SHP77 treated with DMSO at 0.1 percent for 48 hours (cell line): ENCODE measurements at places on chromosomes 1 and 21.

GRCh38 chr1:91712981-91713841 lies 172.7 kb downstream of the TGFBR3 start:
- DNase-seq: no peak

DNA sequence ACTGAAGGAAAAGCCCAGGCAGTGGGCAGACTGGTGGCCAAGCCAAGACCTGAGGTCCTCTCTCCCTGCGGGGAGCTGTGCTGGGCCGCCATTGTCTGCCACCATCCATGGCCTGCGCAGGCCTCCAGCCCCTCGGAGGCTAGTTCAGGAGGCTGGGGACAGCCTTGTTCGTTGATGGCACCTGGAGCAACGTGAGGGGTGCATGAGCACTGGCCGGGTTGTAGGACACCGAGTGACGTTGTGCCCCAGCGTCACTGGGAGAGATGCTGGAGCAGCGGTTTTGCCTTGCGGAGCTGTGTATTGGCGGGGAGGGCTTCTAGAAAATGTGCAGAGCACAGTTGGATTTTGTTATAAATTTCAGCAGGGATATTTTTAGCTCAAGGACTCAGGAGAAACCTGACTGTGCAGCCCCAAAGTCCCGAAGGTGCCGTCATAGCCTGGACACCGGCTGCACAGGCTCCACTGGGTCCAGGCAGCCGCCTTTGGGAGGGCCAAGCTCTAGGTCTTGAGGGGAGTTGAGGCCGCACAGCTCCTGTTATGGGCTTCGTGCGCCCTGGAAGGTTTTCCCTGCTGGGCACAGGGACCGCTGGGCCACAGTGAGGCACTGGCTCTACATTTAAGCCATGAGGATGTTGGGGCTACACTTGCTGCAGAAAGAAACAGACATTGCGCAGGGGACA lies 48.2 kb upstream of the ADARB1 start:
- no peak for DNase-seq

DNA sequence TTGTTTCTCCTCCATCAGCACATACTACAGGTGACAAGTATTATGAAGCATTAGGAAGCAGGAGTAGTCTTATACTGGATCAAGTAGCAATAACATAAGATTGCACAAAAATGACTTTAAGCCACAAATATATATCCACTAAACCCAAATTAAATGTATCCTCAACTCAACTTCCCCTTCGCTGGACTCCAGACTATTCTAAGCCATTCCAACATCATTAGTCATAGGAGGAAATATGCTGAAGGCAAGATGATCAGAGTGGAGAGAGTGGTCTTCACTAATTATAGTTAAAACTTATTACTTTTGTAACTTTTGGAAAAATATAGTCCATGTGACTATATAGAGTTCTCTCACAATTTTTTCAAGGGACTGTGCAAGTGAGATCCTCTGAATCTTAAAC lies 390.7 kb upstream of the ZP4 start:
- no peak for DNase-seq

DNA sequence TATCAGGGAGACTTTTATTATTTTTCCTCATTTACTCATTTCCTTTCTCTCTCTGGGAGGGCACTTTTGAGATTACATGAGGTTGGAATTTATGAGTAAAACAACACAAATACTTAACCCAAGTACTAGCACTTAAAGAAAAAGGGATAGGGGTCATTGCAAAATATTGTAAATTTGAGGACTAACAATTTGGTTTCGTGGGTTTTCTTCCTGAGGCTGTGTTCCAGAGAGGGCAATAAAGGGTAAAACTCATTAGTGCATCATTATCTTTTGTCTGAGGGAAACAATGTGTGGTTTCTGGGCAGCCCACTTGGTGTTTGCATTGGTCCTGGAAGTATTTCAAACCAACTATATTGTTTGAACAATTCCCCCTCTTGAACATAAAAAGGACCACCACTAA lies 96.5 kb downstream of the GREM2 start:
- DNase-seq: no peak

- DNase-seq: no peak
Observed at GRCh38 chr1:226203240-226203639, 16.7 kb upstream of the ACBD3 start.

- no peak for DNase-seq
Observed at GRCh38 chr1:28898405-28898881, 15.9 kb upstream of the EPB41 start.

GRCh38 chr21:42552407-42553336 lies 39.0 kb downstream of the SLC37A1 start:
- DNase-seq: no peak

GRCh38 chr1:19086176-19086875 lies 123.7 kb downstream of the UBR4 start:
- DNase-seq: no peak

DNA sequence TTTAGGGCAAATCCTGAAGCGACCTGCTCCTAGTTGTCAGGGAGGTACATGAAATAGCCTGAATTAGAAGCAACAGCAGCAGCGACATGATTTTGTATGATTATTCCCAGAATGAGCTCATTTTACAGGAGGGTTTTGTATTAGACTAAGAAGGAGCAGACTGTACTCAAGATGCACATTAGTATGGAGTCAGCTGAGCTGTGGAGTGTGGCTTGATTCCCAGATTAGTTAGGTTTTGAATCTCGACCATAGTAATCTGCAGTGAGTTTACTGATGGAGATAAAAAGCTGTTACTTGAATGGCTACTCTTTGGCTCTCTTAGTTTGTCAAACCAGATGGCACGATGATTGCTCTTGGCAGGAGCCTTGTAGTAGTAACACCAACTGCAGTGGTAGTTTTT lies 143.1 kb downstream of the PHTF1 start:
- no peak for DNase-seq
